ENCODE measurements at places on chromosomes 3 and 15.

- no peak for DNase-seq
These were observed 25.5 kb downstream of the CPN2 start for GRCh38 chr3:194325424-194326153.

- no peak for DNase-seq
These were observed 104.1 kb downstream of the PEX5L start for GRCh38 chr3:179932674-179933073.

DNA sequence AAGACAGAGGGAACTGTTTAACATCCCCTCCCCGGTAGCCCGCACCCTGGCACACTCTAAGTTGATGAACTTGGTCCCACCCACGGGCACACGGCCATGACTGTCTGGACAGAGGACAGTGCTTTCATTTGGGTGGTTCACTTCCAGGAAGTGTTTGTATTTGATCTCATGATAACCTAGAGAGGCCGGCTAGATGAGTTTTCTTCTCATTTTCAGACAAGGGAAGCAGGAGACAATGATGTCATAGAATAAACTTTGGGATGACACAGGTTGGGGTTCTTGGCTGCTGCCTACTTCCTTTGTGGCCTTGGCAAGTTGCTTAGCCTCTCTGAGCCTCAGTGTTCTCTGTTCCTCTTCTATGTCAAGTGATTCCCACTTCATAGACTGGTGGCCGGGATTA is 16.1 kb upstream of the LYSMD4 start:
- no peak for DNase-seq

DNA sequence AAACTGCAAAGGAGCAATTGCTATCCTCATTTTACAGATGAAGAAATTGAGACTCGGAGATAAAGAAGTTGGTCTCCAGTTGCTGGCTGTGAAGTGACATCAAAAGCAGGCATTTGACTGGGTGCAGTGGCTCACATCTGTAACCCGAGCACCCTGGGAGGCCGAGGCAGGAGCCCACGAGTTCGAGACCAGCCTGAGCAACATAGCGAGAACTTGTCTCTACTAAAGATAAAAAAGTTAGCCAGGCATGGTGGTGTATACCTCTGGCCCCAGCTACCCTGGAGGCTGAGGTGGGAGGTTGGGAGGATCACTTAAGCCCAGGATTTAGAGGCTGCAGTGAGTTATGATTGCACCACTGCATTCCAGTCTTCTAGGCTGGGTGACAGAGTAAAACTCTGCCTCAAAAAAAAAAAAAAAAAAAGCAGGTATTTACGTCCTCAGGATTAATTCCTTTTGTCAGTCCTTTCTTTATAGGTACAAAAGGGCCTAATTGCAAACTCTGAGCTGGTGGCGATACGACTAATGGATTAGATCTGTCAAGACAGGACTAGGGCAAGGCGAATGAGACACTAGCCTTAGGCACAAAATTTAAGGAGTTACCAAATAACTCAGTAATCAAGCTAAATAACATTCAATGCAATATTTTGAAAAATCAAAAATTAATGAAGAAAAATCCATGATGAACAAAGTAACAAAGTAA is 5.9 kb upstream of the DNASE1L3 start:
- DNase-seq = no peak

GRCh38 chr3:143482106-143483088 is 362.8 kb downstream of the CHST2 start:
- DNase-seq = peak; percentile 39

DNA sequence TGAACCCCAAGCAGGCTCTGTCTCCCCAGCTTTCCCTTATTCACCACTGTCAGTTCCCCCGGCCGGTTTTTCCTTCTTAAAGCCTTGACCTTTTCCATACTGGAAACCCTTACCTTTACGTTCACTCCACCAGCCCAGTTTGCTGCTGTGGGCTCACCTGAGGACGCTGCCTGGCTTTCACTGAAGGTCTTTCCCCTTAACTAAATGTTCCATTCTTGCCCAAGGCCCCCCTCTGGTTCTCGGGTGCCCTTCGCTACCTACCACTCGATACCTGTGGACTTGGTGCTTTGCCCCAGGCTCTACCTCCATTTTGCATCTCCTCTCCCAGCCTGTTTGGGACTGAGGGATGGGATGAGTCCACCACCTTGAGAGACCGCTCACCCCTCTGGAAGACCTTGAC is 851 bp downstream of the AP2M1 start:
- no peak for DNase-seq

- DNase-seq = no peak
These were observed 492 bp upstream of the FAM43A start for GRCh38 chr3:194685065-194685717.
